Naive B cell (primary cell): ENCODE measurements at places on chromosomes 13 and 19. TPM values are rescaled to one million over a fixed set of nuclear protein-coding genes. Genes with fewer than 3 reads are reported as not detected.
A peak's percentile ranks its signal among the peaks of the same experiment; 100 is the strongest.

DNA sequence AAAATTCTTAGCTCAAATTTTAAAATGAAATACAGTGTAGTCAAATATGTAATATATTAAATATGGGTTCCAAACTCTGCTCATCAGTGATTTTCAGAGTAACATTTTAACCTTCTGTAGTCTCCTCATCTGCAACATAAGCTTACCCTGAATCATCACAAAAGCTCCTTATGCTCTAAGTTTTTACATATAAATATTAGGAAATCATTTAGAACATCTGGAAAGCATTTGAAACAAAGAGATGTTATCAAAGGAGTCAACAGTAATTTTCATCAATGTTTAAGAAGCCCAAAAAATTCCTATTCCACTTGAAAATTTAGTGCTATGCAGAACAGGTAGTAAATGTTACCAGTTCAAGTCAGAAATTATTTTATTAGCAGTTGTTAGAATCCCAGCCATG, 224.7 kb downstream of the DCT start:
- no peaks in the 10 kb centered on the region for H3K4me1 ChIP-seq
- no peaks in the 10 kb centered on the region for H3K36me3 ChIP-seq
- DNase-seq: no peak

- no peaks in the 10 kb centered on the region for H3K4me1 ChIP-seq
- no peak overlapping the region for H3K4me3 ChIP-seq
- no peak overlapping the region for H3K27ac ChIP-seq
- DNase-seq: no peak
Observed at GRCh38 chr13:39494633-39495032, 108.4 kb downstream of the LHFPL6 start.

DNA sequence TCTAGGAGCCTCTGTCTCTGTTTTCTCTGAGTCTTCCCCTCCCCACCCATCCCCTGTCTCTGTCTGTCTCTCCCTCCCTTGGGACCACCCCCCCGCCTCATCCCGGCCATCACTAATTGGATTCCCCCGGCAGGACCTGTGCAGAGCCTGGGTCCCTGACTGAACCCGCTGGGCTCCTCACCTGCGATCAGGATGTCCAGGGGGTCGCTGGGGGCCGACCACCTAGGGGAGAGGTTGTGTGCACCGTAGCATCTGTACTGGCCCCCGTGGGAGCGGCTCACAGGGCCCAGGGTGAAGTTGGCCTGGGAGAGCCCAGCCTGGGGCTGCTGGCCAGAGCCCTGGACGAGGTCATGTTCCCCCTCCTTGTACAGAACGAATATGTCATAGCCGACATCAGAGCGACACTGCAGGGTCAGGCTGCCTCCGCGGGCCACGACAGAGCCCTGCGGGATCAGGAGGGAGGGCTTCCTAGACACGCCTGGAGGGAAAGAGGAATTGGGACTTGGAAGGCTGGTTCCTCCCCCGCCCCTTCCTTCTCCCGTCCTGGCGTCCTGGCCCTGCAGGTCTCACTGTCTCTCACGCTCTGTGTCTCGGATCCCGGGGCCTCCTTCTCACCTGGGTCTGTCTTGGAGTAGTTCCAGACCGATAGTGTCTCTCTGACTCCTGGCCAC, 1.8 kb downstream of the LILRB5 start:
- peaks cover 58% of the 10 kb centered on the region for H3K27me3 ChIP-seq
- no peaks in the 10 kb centered on the region for H3K4me1 ChIP-seq
- no peaks in the 10 kb centered on the region for H3K36me3 ChIP-seq
- DNase-seq: no peak

- H3K27me3 ChIP-seq: no peaks in the 10 kb centered on the region
- H3K4me3 ChIP-seq: peak overlapping the region; percentile 69
- peaks cover 20% of the 10 kb centered on the region for H3K4me1 ChIP-seq
- H3K36me3 ChIP-seq: no peaks in the 10 kb centered on the region
- DNase-seq: no peak
Observed at GRCh38 chr19:35642312-35642711, 767 bp downstream of the ETV2 start.

TRAPPC5 gene
- 214 TPM for polyA plus RNA-seq

OR7D4 gene
- not detected for polyA plus RNA-seq

DNA sequence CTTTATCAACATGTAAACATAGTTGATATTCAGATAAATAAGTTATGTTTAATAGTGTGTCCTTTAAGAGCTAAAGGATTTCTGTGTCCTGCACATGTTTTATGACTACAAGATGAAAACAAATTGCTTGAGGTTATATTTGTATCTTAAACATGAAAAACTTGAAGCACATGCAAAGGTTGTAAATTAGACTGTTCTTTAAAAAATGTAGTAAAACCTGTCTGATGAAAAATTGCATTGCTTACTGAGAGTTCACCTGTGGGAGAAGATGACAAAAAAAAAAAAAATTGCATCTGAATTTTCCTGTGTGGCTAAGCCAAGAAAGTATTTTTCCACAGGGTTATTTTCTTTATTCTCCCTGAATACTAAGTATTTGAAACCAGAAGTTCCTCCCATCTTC, 25.7 kb upstream of the LMO7 start:
- H3K27me3 ChIP-seq: no peaks in the 10 kb centered on the region
- H3K27ac ChIP-seq: no peak overlapping the region
- peaks cover 20% of the 10 kb centered on the region for H3K36me3 ChIP-seq
- H3K4me3 ChIP-seq: no peak overlapping the region
- H3K4me1 ChIP-seq: no peaks in the 10 kb centered on the region
- DNase-seq: no peak

DNA sequence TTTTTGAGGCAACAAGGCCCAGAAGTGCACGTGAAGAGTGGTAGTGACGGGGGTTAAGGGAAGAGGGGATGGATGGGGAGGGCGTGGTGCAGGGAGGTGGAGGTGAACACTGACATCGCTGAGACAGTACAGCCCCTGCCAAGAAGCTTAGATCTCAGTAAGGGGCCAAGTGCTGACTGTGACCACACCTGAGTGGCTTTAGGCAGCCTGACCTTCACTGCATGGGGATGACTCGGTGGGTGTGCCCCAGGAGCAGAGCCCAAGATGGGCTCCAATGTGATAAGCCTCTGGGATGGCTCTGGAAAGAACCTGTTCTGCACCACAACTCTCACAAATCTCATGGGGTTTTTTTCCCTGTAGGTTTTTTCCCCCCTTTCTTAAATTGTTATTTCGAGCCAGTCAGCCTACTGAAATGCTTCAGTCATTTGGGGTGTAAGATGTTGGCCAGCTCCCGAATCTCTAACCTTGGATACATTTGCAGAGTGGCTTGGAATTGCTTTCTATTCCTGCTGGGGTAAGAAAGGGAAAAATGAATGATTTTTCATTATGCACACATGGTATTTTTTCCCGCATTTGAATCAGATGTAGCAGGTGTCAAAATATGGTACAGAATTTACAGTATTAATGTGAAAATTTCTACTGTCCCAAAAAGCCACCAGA, 165.0 kb downstream of the TM9SF2 start:
- H3K27ac ChIP-seq: no peak overlapping the region
- H3K27me3 ChIP-seq: no peaks in the 10 kb centered on the region
- no peak overlapping the region for H3K4me3 ChIP-seq
- H3K4me1 ChIP-seq: peaks cover 9% of the 10 kb centered on the region

GRCh38 chr13:79767126-79767525, 286.2 kb downstream of the NDFIP2 start:
- H3K36me3 ChIP-seq: no peaks in the 10 kb centered on the region
- H3K4me1 ChIP-seq: no peaks in the 10 kb centered on the region
- H3K27me3 ChIP-seq: peaks cover 7% of the 10 kb centered on the region
- no peak for DNase-seq
- no peak overlapping the region for H3K27ac ChIP-seq

DNA sequence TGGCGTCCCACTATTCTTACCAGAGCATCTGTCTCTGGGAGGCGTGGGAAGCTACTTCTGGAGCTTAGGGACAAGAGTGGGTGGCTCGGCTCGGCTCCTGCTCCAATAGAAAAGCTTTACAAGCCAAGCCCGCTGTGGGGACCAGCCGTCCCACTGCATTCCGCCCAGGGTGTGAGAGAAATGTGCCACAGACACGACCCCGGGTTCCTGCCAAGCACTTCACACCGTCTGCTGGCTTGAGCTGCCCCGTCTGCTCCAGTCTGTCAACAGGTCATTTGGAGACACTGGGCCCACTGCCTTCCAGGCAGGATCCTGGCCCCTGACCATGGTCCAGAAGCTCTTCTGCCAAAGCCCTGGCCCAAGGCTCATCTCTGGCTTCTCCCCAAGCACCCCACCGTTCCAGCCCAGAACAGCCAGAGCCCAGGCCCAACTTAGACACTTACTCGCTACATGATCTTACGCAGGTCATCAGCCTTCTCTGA, 6.5 kb upstream of the FKRP start:
- no peak overlapping the region for H3K4me3 ChIP-seq
- H3K36me3 ChIP-seq: peaks cover under 1% of the 10 kb centered on the region
- DNase-seq: no peak
- peaks cover 43% of the 10 kb centered on the region for H3K4me1 ChIP-seq
- H3K27ac ChIP-seq: no peak overlapping the region

MBD3L3 gene
- not detected for polyA plus RNA-seq

ADM5 gene
- polyA plus RNA-seq: not detected

- H3K27me3 ChIP-seq: no peaks in the 10 kb centered on the region
- peaks cover 28% of the 10 kb centered on the region for H3K36me3 ChIP-seq
- no peak for DNase-seq
- peaks cover 67% of the 10 kb centered on the region for H3K4me1 ChIP-seq
Observed at GRCh38 chr13:46386392-46387063, 524 bp downstream of the RUBCNL start.

DNA sequence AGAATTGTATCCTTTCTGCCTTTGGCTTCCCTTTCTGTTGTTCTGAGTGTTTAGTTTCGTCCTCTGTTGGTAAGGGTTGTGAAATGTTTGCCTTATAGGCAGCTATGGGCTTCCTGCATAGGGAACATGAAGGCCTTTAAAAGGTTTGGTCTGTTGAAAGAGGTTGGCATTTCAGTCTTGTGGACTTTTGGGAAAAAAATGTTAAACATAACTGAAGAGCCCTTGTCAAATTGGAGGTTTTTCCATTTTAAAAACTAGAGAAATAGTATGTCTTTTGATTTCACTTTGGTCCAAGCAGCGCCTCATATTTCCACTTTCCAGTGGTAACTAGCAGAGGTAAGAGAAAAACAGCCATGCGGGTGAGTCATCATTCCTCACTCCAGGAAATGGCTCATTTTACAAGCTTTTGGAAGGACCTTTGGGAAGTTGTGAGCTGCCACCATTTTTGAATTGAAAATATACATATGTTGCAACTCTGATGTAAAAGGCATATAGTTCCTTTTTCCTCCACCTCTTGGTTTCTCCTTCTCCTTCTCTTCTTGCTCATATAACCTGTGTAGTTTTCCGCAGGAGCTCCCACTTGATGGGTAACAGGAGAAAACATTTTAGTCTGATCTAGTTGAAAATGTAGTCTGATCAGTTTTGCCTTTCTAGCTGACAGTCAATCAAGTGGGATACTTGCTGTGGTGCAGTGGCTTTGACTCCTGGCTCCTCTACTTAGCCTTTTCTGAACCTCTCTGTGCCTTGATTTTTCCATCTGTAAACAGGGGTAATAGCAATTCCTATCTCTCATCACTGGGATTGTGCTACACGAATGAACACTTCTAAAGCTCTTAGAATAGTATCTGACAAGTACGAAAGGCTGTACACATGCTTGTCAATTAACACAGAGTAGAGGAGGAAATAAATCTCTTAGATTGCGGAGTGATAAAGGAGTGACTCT, 23.0 kb downstream of the GPC6 start:
- H3K4me1 ChIP-seq: no peaks in the 10 kb centered on the region
- H3K36me3 ChIP-seq: no peaks in the 10 kb centered on the region
- no peak overlapping the region for H3K4me3 ChIP-seq
- no peak overlapping the region for H3K27ac ChIP-seq
- H3K27me3 ChIP-seq: no peaks in the 10 kb centered on the region

DNA sequence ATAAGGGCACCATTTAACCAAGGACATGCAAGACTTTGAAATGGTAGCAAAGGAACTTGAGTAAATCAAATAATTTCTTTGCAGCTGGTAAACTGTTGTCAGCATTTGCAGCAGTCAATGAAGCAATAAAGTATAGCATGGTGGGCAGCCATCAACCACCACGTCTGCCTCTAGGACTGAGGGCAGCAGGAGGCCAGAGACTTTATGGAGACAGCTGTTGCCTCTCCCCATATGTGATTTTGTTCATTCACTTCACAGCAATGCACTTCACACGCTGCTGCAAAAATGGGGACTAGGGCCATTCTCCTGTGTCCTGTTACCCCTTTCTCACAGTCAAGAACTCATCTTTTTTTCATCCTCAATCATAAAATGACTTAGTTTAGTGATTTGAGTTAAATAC, 51.3 kb upstream of the PCDH9 start:
- H3K36me3 ChIP-seq: no peaks in the 10 kb centered on the region
- H3K4me1 ChIP-seq: no peaks in the 10 kb centered on the region

DNA sequence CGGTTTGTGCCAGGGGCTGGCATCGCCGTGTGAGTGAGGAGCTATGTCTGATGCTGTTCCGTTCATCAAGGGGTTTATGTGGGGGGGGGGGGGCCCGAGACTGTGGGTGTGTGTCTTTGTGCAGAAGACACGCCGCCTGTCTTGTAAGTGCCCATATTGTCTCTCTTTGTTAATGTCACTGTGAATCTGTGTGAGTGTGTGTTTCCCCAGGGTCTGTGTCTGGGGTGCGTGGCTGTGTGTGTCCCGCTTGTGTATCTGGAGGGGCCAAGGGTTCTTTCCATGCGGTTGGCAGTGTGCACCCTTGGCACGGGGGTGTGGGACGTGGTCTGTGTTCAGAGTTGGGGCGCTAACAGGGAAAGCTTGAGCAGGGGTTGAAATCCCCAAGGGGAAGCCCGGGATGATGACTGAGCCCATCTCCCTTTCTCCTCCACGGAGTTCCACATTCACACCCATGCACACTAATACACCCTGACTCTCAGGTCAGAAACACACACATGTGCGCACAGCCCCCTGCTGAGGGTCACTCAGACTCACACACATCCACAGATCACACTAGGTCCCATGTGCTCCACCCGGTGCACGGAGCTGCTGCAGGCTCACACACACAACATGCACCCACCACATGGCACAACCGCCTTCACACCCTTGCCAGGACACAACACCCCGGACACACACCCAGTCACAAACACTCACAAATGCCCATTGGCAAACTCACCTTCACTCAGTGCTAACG, 1.8 kb downstream of the NCAN start:
- no peak for DNase-seq
- no peak overlapping the region for H3K4me3 ChIP-seq
- peaks cover 39% of the 10 kb centered on the region for H3K27me3 ChIP-seq
- H3K36me3 ChIP-seq: peaks cover 4% of the 10 kb centered on the region
- H3K27ac ChIP-seq: no peak overlapping the region

DNA sequence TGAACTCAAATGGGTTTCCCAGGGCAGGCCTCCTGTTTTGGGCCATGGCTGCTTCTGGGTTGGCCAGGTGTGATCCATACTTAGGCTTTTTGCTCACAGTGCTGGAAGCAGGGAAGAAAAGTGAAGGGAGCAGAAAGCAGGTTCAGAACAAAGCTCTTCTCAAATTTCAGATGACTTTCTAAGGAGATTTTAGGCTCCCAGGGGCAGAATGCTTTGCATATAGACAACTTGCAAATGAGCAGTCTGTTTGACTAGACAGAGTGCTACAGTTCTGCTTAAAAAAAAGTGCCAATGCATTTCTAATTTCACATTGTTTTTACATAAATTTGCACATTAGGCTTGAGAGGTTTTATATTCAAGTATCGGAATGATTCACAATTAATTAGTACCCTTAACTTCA, 2.6 kb upstream of the SLC10A2 start:
- H3K4me1 ChIP-seq: no peaks in the 10 kb centered on the region
- no peak overlapping the region for H3K4me3 ChIP-seq
- H3K27ac ChIP-seq: no peak overlapping the region
- no peaks in the 10 kb centered on the region for H3K36me3 ChIP-seq
